Activated CD8-positive, alpha-beta memory T cell treated with anti-CD3 and anti-CD28 coated beads for 1 hour (primary cell): ENCODE measurements at places on chromosomes 13 and 19.
A peak's percentile ranks its signal among the peaks of the same experiment; 100 is the strongest.

- DNase-seq: no peak
Observed at GRCh38 chr13:80141123-80141849, 199.6 kb downstream of the SPRY2 start.

- no peak for DNase-seq
Observed at GRCh38 chr19:7482584-7483439, 6.0 kb downstream of the PEX11G start.

- DNase-seq: peak; percentile 24
Observed at GRCh38 chr19:16283210-16284061, 41.2 kb upstream of the KLF2 start.

DNA sequence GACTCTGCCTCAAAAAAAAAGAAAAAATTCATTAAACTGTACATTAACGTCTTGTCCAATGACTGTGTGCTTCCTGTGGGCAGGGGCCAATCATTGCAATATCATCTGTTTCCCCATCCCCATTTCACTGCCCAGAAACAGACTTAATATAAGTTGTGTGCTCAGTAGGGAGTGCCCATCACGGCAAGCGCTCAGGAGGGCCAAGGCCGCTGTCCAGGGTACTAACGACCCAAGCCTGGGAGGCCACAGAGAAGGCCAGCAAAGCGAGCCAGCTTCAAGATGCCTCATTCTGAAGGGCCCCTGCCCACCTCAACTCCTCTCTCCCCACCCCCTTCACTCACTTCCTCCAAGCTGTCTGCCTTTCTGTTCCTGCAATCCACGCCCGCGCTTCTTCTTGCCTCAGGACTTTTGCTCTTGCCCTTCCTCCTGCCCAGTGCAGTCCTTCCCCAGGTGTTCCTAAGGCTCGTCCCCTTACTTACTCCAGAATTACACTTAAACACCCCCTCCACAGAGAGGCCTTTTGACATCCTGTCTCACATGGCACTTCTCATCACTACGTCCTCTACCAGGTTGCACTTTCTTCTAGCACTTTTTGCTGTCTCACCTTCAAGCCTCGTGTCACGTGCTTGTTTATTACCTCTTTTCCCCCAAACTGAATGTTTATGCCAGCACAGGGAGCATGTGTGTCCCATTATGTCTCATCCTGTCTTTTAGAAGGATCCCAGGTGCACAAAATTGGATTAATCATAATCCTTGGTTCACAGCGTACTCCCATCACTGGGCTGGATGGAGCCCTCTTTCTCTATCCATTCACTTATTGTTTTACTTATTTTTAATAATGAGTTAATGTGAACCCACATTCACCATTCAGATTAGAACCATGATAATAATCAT lies 11.3 kb upstream of the POU2F2 start:
- DNase-seq: no peak

DNA sequence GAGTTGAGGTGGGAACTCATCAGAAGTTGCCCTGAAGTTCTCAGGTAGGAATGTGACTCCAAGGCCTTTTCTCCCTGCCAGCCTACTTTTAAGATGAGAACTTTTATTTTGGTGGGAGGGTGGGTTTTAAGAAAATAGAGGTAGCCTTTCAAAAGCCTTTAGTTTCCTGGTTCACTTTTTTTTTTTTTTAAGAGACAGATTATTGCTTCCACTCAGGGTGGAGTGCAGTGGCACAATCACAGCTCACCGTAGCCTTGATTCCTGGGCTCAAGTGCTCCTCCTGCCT lies 3.0 kb downstream of the C19orf67 start:
- DNase-seq: no peak

GRCh38 chr19:32874605-32875004 lies 5.0 kb upstream of the SLC7A9 start:
- no peak for DNase-seq

- DNase-seq: no peak
Observed at GRCh38 chr19:3340340-3340739, 26.0 kb upstream of the NFIC start.

DNA sequence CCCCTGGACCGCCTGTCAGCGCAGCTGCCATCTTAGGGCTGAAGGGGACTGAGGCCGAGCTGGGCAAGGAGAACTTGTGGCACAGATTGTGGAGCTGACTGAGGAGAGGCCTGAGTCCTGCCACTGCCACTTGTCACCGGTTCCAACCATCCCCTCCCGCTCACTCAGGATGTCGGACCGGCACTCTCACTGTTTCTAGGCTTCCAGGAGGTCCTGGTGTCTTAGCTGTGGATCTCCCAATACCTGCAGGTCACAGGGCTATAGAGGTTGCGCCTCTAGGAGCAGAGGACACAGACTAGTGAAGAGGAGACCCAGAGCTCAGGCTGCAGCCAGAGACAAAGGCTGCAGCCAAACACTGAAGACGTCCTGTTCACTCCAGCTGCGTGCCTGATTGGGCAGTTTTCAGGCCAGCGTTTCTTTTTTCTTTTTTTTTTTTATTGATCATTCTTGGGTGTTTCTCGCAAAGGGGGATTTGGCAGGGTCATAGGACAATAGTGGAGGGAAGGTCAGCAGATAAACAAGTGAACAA lies 15.3 kb upstream of the ZNF486 start:
- no peak for DNase-seq

DNA sequence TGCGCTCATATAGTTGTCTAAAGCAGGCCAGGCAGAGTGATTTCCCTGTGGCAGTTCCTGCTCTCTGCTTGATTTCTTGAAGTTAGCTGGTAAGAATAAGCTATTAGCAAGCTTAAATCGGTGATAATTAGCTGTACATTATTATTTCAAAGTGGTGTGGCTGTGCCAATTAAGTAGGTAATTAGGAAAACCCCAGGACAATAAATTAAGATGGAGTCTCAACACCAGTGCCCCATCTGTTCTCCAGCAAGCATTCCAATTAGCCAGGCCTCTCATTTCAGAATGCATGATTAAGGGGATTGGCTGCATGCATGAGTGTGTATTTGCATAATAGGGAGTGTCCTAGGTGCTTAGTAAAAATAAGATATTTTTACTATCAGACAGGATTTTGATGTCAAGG lies 342.3 kb downstream of the GPC5 start:
- DNase-seq: no peak

DNA sequence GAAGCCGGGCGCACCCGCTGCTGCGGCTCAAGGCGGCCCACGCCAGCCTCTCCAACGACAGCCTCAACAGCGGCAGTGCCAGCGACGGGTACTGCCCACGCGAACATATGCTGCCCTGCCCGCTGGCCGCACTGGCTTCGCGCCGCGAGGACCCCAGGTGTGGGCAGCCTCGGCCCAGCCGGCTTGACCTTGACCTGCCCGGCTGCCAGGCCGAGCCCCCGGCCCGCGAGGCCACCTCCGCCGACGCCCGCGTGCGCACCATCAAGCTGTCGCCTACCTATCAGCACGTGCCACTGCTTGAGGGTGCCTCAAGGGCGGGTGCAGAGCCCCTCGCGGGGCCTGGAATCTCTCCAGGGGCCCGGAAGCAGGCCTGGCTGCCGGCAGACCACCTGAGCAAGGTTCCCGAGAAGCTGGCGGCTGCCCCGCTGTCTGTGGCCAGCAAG lies 13.0 kb downstream of the C19orf25 start:
- DNase-seq: no peak

- DNase-seq: no peak
Observed at GRCh38 chr13:41004875-41005693, 14.0 kb downstream of the ELF1 start.

DNA sequence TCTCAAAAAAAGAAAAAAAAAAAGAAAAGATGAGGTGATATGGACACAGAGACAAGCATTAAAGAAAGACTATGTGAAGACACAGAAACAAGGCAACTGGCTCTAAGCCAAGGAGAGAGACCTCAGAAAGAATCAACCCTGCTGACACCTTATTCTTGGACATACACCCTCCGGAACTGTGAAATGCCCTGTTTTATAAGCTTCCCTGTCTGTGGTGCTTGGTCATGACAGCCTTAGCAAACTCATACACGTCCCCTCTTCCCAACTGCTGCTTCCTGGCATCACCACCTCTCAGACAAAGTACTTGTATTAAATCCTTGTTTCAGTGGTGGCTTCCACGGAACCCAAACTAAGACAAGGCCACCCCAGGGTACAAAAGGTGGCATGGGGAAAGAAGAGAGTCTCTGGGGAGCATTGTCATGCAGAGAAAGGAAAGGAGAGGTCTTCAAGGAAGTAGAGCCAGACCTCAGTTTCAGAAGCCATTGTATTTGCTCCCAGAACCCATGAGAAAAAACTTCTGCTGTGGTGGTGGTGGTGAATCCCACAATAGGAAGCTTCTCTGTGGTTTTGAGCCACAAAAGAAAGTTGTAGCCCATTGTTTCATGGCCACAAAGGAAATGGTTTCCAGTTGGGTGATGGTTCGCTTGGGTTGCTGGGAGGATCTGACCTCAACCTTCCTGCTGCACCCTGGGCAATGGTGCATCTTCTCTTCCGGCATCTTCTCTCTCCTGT lies 16.3 kb upstream of the TSPAN16 start:
- no peak for DNase-seq

- no peak for DNase-seq
Observed at GRCh38 chr19:33469171-33470039, 52.2 kb downstream of the PEPD start.

DNA sequence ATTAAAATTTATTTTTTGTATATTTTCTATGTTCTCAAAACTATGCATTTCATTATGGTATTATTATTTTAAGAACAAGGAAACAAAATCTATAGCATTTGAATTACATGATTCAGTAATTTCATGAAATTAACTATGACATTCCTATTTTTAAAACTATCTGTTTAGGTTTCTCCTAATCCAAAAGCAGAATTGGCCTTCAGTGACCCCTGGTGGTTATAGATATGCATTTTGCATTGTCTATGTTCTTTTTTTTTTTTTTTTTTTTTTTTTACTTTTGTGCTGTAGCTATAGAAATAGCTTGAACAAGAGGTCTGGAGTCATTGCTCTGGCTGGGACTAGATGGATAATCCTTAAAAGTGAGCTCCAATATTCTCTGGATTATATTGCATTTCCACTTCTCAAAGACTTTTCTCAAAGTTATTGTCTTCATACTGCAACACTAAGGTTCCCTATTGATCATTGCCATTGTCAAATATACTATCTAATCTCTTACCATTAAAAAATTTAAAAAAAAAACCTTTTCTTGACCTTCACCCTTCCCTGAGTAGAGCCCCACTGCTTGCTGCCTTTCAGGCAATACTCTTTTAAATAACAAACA lies 15.9 kb upstream of the DNAJC3 start:
- DNase-seq: no peak

- DNase-seq: no peak
Observed at GRCh38 chr13:75739244-75739868, 103.2 kb downstream of the LMO7 start.

DNA sequence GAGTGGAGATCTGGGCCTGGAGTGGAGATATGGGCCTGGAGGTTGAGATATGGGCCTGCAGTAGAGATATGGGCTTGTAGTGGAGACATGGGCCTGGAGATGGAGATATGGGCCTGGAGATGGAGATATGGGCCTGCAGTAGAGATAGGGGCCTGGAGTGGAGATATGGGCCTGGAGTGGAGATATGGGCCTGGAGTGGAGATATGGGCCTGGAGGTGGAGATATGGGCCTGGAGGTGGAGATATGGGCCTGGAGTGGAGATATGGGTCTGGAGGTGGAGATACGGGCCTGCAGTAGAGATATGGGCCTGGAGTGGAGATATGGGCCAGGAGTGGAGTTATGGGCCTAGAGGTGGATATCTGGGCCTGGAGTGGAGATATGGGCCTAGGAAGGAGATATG lies 402 bp downstream of the KIR2DL3 start:
- no peak for DNase-seq

DNA sequence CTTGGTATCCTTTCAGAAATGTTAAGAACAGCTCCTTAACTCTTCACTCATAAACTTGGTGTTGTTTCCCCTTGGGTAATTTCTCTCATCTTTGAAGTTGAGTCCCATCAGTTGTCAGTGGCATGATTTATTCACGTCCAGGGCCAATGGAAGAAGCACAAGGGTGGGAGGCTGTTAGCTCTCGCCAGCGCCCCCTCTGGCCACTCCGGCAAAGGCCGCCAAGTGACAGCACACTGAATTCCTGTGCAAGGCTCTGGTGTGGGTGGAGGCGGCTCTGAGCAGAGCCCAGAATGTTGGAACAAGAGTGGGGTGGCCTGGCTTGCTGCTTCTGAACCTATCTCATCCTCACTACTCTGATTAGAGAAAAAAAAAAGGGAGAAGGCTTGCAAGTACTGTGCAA lies 13.1 kb upstream of the MEDAG start:
- DNase-seq: no peak

DNA sequence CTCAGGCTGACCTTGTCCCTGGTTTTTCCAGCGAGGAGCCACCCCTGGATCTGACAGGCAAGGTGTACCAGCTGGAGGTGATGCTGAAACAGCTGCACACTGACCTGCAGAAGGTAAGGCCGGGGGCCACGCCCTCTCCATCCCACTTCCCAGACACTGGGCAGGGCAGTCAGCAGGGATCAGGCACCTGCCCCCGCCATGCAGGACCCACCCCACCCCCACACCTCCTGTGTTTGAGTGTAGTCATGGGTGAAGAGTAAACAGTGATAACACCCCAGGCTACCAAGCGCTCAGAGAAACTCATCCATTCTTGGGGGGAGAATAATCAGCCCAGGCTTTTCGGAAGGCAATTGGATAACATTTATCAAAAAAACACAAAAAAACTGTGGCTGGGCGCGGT lies 19.9 kb downstream of the DPF1 start:
- DNase-seq: no peak

DNA sequence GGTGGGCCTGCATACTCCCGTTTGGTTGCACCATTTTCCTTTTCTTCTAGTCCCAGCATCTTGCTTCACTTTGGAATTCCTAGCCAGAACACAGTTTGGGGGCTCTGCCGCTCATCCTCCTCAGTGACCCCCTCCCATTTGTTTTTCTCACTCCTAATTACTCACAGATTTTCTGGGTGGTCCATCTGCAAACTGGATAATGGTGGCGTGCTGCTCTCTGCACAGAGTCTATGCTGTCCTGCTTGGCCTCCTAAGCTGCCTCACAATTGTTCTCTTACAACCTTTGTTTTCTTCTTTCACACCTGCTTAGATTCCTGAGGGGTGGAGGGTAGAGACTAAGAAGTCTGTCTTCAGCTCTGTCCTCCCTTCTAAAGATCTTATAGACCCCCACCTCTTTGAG lies 80.8 kb downstream of the SHISA2 start:
- DNase-seq: no peak

DNA sequence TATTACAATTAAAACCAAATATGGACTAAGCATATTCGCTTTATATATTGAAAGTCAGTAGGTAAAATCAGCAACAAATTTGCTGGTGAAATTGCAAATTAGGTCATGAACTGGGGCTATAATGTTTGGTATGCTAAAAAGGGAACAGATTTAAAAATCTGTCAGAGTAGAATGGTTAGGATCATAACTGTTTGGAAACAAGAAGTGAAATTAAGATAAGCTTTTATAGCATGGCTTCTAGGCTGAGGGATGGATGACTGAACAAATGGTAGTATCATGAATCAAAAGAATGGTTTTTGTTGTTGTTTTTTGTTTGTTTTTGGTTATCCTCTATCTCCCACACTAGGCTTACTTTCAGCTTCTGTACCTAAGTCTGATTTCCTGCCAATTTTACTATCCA lies 1090.4 kb downstream of the PCDH9 start:
- no peak for DNase-seq

- no peak for DNase-seq
Observed at GRCh38 chr13:98922306-98922705, 55.6 kb downstream of the DOCK9 start.
